Fibroblast of skin of right biceps (primary cell): ENCODE measurements at places on chromosomes 13 and 19.

- DNase-seq: peak; percentile 88
Measured at GRCh38 chr13:114115191-114115671, 17.2 kb downstream of the RASA3 start.

DNA sequence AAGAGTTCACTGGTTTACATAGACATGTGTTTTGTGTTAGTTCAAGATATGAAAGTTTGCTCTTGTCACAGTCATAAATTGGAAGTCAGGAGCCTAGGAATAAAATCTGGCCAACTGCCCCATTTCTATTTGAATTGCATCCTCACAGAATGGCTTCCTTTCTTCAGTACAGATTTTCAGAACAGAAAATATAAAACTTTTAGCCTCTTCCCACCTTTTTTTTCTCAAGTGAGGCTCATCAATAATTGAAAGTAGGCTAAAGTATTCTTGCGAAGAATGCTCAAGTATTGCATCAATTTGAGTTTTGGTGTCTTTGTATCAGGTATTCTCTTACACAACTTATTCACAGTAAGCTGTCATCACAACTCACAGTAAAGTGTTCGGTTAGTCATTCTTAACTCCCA is 802.7 kb downstream of the PCDH9 start:
- DNase-seq: peak; percentile 52

DNA sequence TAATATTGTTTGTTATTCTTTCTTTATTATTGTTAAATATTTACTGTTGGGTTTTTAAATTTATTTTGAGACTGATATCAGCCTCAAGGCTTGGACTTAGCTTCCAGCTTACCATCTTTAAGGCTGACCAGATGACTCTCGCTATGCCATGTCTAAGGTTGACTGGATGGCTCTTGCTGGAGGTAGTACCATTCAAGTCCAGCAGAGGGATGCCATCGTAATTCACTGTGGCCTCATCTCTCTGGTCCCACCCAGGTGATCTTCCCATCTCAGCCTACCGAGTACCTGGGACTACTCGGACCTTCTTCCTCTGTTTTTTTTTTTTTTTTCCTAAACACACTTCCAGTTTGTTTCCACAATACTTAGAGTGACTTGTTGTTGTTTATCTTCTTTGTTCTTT is 41.7 kb upstream of the ZNF91 start:
- DNase-seq: no peak

- DNase-seq: peak; percentile 34
Measured at GRCh38 chr13:26946684-26947343, 186.2 kb upstream of the GPR12 start.

DNA sequence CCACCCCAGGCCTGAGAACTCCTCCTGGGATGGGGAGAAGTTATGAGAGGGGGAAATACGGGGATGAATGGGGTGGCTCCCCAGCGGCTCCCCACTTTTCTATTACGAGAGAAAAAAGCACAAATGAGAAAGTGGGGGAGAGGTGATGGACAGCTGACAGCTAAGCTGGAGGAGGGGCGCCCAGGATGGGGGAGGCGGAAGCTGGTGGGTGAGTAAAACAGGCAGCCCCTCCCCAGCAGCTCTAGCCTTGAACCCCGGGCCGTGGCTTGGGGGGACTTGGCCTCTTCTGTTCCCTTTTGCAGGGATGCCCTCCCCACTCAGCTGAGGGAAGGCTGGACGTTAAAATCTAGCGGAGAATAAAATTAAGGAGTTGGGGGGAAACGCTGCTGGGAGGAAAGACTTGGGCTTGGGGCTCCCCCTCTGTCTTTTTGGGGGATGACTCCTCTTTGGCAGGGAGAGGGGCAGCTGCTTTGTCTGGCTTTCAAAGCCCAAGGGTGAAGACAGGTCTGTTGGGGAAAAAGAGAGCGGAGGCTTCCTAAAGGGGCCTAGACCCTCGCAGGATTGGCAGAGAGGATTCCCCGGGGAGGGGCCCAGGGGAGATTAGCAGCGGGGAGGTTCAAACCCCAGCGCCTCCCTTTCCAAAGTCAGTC is 1.4 kb upstream of the SAMD1 start:
- DNase-seq: no peak

GRCh38 chr13:112622375-112622774 is 34.4 kb upstream of the TUBGCP3 start:
- no peak for DNase-seq

- DNase-seq: no peak
Measured at GRCh38 chr19:58480481-58480830, 4.3 kb downstream of the ZNF446 start.

GRCh38 chr19:48613852-48614435 is 932 bp downstream of the FAM83E start:
- no peak for DNase-seq

GRCh38 chr13:72174549-72174948 is 307.5 kb upstream of the DACH1 start:
- DNase-seq: no peak

DNA sequence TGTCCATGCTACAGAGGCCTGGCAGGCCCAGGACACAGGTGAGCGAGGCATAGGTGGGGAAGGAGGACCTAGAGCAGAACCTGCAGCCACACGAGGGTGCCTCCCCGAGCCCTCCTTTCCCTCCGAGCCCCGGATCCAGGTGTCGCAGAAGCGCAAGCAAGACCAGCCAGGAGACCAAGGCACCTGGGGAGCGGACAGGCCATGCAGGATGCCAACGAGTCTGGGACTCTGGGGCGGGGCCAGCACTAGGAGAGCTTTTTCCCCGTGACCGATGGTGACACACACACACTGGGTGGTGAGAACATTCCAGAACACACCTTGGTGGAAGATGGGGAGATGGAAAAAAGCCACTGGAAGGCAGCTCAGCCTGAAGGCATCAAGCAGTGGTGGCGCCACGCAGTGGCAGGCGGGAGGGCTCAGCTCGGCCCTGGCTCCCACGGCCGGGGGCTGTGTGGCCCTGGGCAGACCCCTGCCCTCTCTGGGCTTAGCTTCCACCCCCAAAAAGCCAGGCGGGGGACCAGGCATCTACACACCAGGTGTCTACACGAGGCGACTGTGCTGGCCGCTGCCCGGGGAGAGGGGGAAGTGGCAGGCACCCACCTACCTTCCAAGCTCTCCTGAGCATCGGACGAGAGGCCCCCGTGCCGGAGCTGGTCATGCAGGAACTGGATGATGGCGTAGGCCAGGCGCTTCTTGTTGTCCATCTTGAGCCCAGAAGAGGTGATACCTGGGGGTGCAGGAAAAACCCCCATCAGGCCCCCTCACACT is 14.5 kb downstream of the SGTA start:
- no peak for DNase-seq

GRCh38 chr19:12698138-12698537 is 1.7 kb upstream of the FBXW9 start:
- DNase-seq: no peak

- DNase-seq: peak; percentile 91
Measured at GRCh38 chr13:109628251-109628699, 158.1 kb downstream of the IRS2 start.

- no peak for DNase-seq
Measured at GRCh38 chr13:111929036-111929616, 137.8 kb upstream of the SOX1 start.

DNA sequence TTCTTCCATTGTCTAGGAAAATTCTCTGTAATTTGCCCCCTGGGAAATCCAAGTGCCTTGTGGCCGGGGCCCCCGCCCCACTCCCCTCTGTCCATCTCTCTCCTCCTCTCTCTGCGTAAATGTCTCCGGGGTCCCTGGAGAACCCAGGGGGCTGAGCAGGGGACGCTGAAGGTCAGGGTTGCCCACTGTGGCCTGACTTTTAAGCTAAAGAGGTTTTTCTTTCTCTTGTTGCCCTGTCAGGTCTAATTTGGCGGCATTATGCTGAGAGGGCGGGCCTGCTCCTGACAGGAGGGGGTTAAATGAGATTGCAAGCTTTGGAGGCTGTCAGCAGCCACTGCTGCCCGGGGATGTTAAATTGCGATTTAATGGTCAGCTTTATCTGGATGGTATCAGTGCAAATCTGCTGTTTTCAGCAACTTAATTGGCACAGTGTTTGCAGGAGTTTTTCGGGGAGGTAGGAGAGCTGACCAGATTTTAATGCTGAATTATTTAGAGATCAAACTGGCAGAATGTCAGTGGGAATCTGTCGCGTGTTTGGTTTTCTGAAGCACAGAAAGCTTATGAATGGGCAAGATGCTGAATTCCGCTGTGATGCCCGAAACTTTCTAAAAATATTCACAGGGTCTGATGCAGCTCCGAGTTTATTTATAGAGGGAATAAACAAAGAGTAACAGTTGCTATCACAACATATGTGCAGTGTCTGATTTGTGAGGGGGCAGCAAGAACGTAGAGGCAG is 93.2 kb upstream of the SOX1 start:
- no peak for DNase-seq

- no peak for DNase-seq
Measured at GRCh38 chr13:112450904-112451240, 74.7 kb downstream of the SPACA7 start.

DNA sequence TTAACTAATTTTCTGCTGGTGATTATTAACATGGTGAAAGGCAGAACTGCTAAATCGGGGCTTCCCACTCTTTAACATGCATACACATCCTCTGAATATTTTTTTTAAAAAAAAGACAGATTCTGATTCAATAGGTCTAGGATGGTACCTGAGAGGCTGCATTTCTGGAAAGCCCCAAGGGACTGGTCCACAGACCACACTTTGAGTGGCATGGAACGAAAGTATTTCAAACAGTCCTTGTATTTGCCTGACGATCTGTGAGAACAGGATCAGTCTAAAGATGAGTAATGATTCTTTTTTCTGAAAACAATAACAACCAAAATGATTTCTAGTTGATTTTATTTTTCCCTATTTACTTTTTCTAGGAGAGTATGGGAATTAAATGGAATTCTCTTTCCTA is 16.7 kb upstream of the SPART start:
- no peak for DNase-seq

GRCh38 chr19:39497996-39498797 is 550 bp upstream of the DLL3 start:
- peak; percentile 18 for DNase-seq

- no peak for DNase-seq
Measured at GRCh38 chr19:17330262-17331044, 4.2 kb downstream of the ANO8 start.

- peak; percentile 91 for DNase-seq
Measured at GRCh38 chr13:31638577-31638976, 100.7 kb upstream of the RXFP2 start.

DNA sequence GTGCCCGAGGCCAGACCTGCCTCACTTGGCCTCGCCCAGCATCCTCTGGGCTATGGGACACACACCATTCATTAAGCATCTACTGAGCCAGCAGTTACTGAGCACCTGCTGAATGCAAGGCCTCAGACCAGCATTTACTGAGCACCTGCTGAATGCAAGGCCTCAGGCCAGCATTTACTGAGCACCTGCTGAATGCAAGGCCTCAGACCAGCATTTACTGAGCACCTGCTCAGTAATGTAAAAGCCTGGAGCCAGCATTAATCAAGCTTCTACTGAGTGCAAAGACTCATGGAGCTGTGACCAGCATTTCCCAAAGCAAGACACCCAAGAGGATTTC is 3.7 kb downstream of the ATP8B3 start:
- DNase-seq: no peak

DNA sequence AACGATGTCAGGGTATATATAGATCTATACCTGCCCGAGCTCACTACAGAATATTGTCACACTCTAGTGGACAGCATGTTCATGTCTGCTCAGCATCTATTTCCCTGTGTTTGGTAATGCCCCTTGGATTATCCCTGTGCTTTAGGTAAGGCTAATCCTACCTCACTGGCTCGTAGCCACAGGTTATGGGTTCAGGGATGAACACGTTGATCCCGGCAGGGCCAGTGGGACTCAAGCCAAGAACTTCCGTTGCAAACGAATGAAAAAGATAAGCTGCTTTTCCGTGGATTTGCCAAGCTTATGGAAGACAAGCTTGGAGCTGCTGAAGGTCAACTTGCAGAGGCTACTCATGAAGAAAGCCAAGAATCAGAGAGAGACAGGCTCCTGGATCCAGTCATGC is 400.0 kb upstream of the TSHZ3 start:
- no peak for DNase-seq

GRCh38 chr19:38650911-38651584 is 3.6 kb downstream of the ACTN4 start:
- peak; percentile 81 for DNase-seq

GRCh38 chr19:7970716-7971448 is 27.4 kb upstream of the TIMM44 start:
- peak; percentile 36 for DNase-seq

DNA sequence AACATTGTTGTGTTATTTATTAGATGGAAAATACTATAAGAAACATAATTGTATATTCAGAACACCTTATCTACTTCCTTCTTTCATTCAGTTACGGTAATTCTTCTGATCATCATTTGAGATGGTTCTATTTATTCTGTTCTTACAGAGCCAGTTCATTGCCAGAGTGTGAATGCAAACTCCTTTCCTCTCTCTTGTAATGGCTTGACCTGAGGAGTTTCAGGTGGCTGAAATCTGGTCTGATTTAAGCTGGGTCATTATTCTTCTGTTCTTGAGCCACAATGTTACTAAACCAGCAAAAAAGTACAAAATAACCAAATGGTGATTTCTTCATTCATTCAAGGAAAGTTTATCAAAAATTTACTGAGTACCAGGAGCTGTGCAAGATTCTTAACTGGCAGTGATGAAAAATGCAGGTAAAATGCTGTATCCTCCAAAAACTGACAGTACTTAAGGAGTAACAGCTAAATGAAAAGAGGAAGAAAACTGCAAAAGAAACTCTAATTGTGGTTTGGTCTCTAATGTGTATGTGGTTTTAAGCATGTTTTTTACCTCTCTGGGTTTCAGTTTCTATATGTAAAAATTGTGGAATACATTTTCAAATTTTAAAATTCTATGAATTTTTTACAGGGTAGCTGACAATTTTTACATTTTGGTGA is 182.4 kb upstream of the UFM1 start:
- no peak for DNase-seq

DNA sequence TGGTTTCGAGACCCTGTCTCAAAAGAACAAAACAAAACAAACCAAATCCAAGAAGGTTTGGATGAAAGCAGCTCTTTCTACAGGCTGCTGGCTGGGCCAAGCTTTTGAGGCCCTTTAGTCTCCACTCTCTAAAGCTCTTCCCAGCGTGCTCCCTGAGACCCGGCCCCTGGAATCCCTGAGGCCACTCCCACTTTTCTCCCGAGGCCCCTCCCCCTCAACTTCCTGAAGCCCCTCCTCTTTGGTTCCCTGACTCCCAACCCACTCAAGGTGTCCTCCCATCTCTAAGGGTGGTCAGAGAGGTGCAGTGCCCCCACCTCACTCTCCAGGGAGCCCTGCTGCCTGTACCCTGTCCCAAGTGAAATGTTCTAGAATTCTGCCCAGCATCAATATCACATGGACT is 10.6 kb downstream of the ERICH6B start:
- no peak for DNase-seq

- DNase-seq: peak; percentile 48
Measured at GRCh38 chr13:102651392-102651791, 43.5 kb downstream of the METTL21C start.

DNA sequence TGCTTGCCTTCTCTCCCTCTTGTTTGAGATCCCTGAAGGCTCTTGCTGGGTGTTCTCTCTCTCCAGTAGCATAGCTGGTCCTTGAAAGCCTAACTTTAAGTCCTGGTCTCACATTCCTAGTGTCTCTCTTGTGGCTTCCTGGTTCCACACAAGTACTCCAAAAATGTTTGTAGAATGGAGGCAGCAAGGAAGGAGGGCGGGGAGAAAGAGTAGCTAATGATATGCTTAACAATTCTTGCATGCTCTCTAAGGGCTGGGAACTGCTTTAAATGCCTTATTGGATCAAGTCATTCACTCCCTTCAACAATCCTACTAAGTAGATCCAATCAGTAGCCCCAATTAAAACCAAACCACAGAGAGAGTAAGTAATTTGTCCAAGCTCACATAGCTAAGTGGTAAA is 357.3 kb downstream of the KLF5 start:
- peak; percentile 59 for DNase-seq
